Stimulated activated CD4-positive, alpha-beta T cell treated with anti-CD3 and anti-CD28 coated beads, TNF-alpha, amount 100 ng/mL, for 4 hours (primary cell): ENCODE measurements at places on chromosomes 11 and 22.
A peak's percentile ranks its signal among the peaks of the same experiment; 100 is the strongest.

GRCh38 chr11:122882189-122882856 lies at the start of gene JHY:
TSS of gene JHY (plus strand) at chr11:122882759. CDS start at chr11:122885850, 3,091 bp downstream.
- no peak for DNase-seq

DNA sequence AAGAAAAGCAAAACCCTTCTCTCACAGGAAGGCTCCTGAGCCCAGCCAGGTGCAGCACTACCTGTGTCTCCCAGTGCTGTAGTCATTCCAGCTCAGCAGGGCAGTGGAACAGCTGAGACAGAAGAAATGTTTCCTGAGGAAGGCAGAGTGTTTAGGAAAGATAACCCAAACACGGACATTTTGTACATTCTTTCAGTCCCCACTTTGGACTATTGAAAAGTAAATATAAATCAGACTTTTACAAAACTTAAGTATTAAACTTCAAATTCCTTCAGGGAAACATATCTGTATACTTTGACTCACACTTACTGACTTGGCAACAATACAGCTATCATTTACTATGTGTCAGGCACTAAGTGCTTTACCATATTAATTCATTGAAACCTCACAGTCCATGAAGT lies 40.4 kb downstream of the RRAS2 start:
- DNase-seq: no peak

- no peak for DNase-seq
These were observed 113.7 kb upstream of the NCAM1 start for GRCh38 chr11:112847568-112847967.

DNA sequence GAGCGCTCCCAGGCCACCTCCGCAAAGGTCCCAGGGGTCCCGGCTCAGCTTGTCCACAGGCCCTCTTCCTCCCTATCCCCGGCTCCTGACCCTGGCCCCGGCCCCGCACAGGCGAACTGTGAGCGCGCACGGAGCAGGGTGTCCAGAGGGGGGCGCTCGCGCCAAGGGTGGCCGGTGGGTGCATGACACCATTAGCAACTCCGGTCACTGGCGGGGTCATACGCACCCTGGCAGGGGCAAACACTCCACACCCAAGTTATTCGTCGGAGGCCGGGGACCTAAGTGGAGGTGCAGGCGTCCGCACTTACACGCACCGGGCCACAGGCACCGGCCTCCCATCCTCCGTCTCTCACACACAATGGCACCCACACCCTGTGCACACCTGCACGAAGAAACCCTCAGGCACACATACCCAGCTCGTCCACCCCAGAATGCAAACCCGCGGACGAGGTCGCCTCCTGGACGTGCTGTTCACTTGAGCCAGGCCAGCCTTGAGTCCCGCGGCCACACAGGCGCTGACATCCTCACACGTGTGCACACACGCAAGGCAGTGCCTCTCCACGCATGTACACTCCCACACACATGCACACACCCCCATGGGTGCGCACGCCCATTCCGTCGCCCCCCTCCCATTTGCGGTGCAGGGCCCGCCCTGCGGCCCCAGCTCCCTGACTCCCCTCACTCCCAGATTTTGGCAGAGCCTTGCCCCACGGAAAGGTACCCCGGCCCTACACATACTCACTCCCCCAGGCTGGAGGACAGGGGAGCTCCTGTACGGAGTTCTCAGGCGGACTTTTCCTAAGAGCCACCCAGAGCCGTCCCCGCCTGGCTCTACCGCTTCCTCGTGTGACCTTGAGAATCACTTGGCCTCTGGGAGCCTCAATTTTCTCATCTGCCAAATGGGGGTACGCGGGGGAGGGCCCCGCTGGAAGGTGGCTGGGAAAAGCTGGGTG lies at the start of gene RASGRP2:
Gene RASGRP2, minus strand, starts transcription at position 552 of the 953 bp plus-strand sequence. CDS start 1,276 bp downstream, outside the sequence.
- DNase-seq: peak; percentile 63

GRCh38 chr11:14861680-14862079 lies 30.4 kb downstream of the CYP2R1 start:
- no peak for DNase-seq

DNA sequence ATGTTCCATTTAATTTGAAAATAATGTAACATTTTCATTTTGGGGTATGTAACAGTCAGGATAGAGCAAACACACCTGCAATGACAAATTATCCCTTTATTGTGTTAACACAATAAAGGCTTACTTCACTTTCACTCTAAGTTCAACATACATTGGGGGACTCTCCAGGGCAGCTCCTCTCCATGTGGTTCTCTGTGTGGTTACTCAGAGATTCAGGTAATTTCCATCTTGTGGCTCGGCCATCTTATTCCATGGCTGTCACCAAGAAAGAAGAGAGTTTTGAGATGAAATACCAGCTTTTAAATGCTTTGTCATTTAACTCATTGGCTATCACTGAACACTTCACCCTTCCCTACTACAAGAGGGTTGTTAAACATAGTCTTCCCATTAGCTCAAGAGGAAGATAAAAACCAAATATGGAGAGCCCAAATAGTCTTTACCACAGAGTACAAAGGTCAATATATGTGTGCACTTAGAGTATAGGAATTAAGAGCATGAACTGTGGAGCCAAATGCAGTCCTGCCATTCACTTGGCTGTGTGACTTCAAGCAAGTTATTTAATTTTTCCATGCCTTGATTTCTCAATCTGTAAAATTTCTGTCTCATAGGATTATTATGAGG lies 10.6 kb upstream of the TPH1 start:
- DNase-seq: no peak
